Amniotic stem cell (primary cell): ENCODE measurements at places on chromosomes 1 and 21.
A peak's percentile ranks its signal among the peaks of the same experiment; 100 is the strongest.

DNA sequence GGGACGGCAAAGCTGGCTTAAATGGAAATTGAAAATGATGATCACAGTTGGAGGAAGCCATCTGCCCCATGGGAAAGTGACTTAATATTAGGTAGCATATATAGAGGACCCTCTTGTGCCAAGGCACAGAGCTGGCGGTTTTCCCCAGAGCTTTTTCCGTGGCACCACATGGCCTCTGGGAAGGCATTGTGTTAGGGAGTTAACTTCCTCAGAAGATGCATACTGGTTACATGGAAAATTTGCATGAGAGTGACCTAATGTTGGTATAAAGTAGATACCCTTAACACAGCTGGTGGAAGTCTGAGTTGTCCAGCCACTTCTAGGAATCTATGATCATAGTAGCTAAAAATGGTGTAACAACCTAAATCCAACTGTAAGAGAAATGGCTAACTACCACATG lies 27.3 kb downstream of the CAP1 start:
- DNase-seq = no peak

DNA sequence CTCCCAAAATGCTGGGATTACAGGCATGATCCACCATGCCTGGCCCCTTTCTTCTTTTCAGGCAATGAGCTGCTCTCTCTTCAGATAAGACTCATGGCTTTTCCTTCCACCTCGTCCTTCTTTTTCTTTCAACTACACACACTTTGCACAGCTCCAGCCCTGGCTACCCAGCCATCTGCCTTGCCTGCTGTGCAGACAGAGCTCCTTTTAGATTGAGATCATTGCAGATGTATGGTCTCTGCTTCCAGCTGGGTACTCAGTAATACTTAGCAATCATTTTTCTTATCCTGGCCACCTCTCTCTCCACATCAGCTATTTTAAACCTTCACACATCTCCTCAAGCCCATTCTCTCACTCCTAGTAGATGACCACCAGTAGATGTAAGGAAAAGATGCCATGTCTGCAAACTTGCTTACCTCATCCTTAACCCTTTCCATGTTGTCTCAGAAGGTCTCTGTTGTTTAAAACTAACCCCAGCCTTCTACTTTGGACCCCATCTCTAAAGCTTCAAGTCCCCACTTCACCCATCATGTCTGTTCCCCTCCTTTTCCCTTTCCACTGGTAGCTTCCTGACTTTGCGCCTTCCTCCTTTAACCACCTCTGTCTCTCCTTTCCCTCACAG lies 7.3 kb downstream of the RAB4A start:
- DNase-seq = no peak

GRCh38 chr1:207397525-207397926 lies 56.6 kb upstream of the CR2 start:
- no peak for DNase-seq

GRCh38 chr1:80776266-80776665 lies 1024.5 kb upstream of the ADGRL2 start:
- no peak for DNase-seq

- no peak for DNase-seq
These were observed 63.4 kb upstream of the COA6 start for GRCh38 chr1:234309598-234310459.

DNA sequence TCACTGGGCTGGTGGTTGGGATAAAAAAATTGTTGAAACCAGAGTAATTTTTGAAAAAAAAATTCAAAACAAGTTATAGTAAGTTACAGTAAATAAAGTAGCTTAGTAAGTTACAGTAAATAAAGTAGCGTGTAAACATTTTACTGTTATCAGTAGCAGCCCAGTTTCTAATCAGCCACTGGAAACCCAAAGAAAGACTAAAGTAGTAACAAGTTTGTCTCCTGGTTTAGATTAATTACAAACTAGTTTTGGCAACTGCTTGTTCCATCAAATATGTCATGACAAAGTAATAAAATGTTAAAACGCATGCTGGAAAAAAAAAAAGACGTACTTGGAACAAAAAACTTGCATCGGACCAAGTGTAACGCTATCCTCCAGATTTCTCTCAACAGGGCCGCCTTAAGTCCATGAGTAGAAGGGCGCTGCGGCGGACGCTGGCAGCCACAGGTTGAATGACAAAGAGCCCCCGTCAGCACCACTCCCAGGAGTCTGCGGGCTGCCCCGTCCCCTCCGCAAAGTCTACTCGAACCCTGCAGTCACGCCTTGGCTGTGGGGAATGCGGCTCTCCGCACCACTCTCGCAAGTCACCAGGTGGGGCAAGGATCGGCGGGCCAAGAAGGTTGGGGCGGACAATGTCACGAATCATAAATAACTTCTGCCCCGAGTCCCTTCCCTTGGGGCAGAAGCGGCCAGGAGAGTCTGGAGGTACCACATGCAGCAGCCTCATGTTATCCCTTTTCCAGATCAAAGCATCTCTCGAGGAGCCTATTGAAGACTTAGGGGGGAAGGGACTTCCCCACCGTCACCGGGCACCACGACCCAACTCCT lies 837 bp downstream of the SLC16A1 start:
- DNase-seq = no peak

- DNase-seq = no peak
These were observed 160.3 kb downstream of the PCBP3 start for GRCh38 chr21:45803618-45804340.

- DNase-seq = no peak
These were observed 118.1 kb downstream of the SPSB1 start for GRCh38 chr1:9410737-9411297.

- DNase-seq = no peak
These were observed 216.0 kb downstream of the S1PR1 start for GRCh38 chr1:101452825-101453224.

- no peak for DNase-seq
These were observed 72.0 kb downstream of the MAN1C1 start for GRCh38 chr1:25688390-25689119.

- no peak for DNase-seq
These were observed 3.8 kb downstream of the TRABD2B start for GRCh38 chr1:47993416-47993740.

- DNase-seq = no peak
These were observed 478.2 kb upstream of the VAMP3 start for GRCh38 chr1:7292714-7293419.

- no peak for DNase-seq
These were observed 44.6 kb downstream of the CD247 start for GRCh38 chr1:167473761-167474160.

- no peak for DNase-seq
These were observed 66.7 kb downstream of the CCDC30 start for GRCh38 chr1:42529724-42530181.

DNA sequence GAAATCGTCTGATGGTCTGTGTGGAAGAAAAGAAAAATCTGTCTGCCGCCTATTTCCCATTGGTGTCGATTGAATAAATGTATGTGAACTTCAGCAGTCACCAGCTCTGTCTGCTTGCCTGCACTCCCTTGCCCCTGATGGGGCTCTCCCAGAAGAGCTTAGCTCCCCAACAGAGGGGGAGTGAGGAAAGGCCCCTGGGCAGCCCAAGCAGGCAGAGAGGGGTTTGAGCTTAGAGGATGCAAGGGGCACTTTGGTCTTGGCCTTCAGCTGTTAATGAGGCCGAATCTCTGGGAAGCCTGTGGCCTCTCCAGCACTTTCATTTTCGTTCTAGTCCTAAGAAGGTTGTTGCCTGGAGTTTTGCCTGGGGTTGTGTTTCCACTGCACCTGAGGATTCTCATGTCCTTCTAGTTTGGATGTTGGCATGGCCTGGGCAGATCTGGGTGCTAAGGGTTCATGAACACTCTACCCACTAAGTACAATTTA lies 2.8 kb downstream of the FOXD2 start:
- DNase-seq = no peak

DNA sequence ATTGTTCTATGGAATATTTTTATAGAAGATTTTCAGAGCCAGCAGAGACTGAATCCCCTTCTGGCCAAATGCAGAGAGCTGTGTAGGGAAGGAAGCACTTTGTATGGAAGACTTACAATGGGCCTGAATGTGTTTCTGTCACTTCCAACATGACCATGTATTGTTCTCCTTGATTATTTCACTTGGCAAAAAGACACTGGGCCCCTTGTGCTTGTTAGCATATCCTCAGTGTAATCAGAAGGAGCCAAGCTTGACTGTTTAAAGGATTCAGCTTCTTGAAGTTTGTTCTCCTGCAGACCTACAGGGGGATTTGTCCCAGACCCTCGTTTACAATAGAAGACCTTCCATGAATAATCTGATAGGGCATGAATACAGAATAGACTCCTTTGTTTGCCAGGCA lies 48.1 kb upstream of the UBE2U start:
- no peak for DNase-seq

GRCh38 chr1:37755951-37756560 lies 8.9 kb downstream of the EPHA10 start:
- no peak for DNase-seq

DNA sequence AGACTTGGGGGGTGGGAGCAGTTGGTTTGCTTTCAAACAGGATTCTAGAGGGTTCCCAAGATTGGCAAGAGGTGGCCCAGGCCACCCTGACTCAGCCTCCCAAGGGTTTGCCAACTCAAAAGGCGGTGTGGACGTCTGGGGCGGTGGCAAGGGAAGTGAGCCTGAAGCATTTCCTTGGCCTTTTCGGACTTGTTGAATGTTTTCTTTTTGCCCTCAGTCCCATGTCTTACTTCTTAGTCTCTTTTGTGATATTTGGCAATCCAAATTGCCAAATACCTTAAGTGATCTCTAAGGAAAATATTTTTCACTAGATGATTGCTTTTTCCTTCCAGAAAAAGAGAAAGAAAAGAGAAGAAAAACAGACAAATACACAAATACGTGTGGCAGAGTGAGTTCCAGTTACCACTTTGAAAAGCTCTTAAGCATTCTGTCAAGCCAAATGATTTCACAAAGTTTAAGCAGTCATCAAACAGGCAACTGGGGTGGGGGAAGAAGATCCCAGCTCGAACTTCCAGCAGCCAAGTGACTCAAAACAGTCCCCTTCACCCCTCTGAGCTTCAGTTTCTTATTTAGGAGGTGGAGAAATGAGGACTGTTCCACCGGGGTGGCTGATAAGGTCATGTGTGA lies 374.6 kb upstream of the USP24 start:
- DNase-seq = no peak

DNA sequence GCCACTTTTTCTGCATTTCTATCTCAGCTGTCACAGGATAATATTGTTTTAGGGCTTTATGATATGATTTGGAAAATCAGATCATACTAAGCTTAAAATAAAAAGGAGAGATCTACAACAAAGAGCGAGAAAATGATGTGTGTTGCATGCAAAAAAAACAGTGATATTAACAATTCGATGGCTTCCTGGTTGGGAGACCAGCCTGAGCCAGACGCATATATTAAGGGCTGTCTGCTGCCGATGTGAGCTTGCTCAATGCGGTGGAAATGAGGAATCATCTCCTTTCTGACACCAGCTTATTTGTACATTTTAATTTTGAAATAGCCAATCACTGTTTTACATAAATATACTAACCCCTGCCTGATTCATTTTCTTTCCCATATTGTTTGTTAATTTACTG lies 862.6 kb downstream of the USP25 start:
- DNase-seq = no peak

DNA sequence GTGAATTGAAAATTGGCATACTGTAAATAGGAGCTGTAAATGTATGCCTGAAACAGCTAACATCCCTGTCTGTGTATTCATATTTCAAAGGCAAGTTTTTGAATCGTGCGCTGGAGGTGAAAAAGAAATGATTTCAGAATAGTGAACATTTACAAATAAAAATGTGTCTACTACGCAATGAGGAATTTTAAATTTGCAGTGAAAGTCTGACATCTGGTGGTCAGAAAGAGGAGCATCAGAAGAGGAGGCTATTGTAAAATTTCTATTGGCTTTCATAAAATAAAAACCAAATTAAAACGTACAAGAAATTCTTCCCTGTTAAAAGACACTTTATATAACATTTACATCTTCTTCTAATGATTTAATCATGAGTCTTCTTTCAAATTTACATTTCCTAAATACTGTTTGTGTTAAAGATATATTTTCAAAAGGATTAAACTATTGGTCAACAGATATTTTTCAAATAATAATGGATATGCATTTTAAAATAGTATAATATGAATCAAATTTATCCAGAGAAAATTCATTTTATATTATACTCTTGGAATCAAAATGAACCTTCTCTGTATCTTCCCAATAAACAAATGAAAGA lies 113.7 kb upstream of the RRP15 start:
- DNase-seq = peak; percentile 9

DNA sequence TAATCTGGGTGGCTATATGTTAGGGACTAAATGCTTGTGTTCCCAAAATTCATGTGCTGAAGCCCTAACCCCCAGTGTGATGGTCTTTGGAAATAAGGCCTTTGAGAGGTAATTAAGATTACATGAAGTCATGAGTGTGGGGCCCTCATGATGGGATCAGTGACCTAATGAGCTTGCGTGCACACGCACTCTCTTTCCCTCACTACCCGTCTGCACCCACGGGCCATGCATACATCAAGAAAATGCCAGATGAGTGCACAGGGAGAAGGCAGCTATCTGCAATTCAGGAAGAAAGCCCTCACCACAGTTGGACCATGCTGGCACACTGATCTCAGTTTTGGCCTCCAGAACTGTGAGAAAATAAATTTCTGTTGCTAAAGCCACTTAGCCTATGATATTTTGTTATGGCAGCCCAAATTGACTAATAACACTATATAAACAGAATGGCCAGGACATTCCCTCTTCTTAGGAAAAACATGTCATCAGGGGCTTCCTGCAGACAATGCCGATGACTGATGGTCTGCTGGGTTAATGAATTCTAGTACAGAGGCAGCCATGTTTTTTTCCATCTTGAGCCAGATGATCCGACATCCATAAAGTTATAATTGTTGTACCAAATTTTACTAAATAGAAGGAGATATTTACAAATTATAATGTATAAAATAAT lies 18.1 kb upstream of the MYOG start:
- DNase-seq = no peak

DNA sequence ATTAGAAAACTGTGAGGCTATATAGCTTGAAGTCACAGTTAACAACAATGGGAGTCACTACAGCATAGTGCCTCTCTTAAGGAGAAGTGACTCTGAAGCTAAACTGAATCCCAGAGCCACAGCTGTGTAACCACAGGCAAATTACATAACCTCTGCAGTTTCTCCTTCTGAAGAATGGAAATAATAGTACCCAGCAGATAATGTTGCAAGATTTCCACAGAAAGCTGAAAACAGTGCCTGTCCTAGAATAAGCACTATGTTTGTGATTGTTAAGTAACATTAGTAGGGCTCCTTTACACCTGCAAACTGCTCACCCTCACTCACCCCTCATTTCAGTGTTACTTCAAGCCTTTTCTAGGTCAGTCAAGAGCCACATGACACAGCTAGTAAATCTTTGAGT lies 886.7 kb downstream of the PLA2G4A start:
- DNase-seq = no peak

GRCh38 chr1:160544647-160545046 lies 21.6 kb upstream of the SLAMF6 start:
- no peak for DNase-seq

GRCh38 chr1:227808566-227808965 lies 6.9 kb upstream of the PRSS38 start:
- no peak for DNase-seq
